ENCODE measurements at places on chromosomes 7 and 10. TPM values are rescaled to one million over a fixed set of nuclear protein-coding genes. Genes with fewer than 3 reads are reported as not detected.

HOXA4 gene
- total RNA-seq: 55.9 TPM

GNG11 gene
- 5.8 TPM for total RNA-seq

SCIN gene
- 3.9 TPM for total RNA-seq

FAM25G gene
- not detected for total RNA-seq

COL28A1 gene
- 1.8 TPM for total RNA-seq

ABCA13 gene
- total RNA-seq: 0.29 TPM

BMPER gene
- 1.7 TPM for total RNA-seq

All from mesothelial cell of epicardium (in vitro differentiated cells).